ENCODE measurements at places on chromosomes 13 and 19.

- no peak for DNase-seq
These were observed 132.7 kb downstream of the ZDHHC20 start for GRCh38 chr13:21326155-21327031.

DNA sequence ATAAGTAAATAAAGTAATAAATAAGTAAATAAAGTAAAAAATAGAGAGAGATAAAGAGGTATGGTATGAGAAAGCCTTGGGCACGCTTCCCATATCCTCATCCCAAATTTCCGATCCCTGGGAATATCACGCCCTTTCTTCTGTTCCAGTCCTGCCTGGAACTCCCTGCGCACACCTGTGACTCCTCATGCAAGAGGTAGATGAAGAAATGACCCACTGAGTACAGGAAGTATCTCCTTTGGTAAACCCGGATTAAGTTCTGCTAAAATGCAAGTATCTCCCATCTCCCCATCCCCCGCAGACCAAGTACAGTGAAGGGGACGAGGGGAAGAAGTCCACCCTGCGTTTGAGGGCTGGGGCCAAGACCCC is 399 bp upstream of the ZNF136 start:
- DNase-seq: no peak

- DNase-seq: no peak
These were observed 385.8 kb downstream of the ZNF536 start for GRCh38 chr19:30757837-30758617.

DNA sequence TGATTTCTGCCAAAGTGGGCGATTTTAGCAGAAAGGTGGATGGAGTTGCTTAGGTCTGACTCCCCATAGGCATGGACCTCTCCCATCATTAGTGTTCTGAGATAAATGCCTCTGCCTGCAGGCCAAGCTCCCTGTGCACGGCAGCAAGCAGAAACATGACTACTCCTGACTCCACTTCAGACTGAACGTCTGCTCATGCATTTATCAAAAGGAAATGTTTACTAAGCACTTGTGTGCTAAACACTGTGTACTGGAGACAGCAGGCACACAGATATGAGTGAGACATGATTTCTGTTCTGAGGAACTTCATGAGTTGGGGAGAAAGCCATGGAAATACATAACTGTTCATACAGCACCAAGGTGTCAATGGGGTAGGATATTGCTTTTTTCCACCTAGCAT is 149.6 kb downstream of the MIPEP start:
- DNase-seq: no peak

DNA sequence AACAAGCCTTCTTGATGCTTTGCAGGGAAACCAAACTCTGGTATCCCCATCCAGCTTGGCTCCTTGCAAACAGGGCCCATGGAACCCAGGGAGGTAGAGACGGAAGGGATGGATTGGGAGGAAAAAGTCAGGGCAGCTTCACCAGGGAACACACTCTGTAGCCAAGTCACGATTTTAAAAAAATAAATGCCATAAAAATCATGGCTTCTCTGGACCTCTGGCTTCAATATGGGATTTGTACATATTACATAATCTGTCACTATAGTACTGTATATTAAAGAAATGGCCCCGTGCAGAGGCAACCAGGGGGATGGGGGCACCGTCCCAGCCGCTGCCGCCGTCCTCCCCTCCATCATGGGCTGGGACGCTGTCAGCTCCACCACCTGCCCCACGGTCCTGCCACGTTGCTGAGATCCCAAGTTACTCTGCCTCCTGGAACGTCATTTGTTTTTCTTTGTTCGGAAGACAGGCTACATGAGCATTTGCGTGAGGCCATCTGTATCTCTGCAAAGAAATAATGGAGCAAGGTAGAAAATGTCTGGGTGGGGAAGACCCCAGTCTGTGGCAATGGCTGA is 313.3 kb downstream of the ZNF536 start:
- no peak for DNase-seq

DNA sequence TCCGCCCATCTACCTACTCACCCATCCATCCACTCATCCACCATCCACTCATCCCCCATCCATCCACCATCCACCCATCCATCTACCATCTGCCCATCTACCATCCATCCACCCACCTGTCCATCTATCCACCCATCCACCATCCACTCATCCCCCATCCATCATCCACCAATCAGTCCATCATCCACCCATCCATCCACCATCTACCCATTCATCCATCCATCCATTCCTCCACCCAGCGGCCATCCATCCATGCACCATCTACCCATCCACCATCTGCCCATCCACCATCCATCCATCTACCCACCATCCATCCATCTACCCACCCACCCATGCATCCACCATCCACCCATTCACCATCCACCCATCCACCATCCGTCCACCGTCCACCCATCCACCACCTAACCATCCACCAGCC is 13.6 kb upstream of the JUND start:
- DNase-seq: no peak

GRCh38 chr13:26623125-26623524 is 65.6 kb downstream of the WASF3 start:
- DNase-seq: no peak

DNA sequence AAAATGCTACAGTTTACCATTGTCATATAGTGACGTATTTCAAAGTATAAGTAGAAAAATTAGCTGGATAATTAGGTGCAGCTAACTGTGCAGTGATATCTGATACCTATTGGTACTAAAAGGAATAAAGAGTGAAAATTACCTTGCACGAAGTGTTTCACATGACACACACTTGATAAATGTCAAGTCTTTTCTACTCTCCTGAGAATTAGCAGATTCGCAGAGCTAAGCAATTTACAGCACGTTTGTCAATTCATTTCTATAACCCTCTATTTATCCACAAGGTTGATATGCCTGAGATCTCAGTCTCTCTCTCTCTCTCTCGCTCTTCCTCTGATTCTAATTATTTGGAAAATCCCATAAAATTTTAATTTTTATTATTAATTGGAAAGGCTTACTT is 1109.0 kb downstream of the EFNB2 start:
- DNase-seq: no peak

GRCh38 chr13:36673838-36674326 is at the start of gene SERTM1:
Gene SERTM1 (plus strand): TSS chr13:36674020. CDS start chr13:36695079, 21,059 bp downstream.
- DNase-seq: no peak

DNA sequence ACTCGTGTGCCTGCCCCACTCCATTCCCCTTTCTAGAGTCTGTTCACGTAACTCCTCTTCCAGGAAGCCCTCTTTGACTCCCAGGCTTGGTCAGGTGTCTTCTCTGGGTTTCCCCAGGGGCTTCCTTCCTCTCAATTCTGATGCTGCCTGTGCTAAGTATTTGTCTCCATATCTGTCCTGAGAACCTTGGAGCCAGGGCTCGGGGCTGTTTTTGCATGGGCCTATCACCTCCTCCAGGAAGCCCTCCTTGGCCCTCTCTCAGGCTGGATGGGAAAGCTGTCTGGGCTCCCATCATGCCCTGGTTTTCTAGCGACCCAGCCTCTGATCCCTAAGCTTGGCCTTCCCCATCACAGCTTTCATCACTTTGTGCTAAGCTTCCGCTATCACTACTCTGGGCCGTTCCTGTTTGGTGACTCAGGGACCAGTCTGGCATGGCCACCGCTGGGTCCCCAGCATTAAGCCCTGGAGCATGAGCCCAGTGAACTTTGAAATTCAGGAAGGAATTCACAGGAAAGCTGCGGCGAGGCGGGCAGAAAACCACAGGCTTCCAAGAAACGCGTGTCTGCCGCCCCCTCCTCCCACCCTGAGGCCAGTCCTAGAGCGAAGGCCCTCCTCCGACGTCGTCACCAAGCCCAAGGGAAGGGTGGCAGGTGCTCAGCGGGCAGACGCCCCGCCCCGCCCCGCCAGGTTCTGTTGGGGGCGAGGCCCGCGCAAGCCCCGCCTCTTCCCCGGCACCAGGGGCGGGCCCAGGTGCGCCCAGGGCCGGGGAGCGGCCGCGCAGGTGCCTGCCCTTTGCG is 486 bp upstream of the SPINT2 start:
- DNase-seq: no peak

DNA sequence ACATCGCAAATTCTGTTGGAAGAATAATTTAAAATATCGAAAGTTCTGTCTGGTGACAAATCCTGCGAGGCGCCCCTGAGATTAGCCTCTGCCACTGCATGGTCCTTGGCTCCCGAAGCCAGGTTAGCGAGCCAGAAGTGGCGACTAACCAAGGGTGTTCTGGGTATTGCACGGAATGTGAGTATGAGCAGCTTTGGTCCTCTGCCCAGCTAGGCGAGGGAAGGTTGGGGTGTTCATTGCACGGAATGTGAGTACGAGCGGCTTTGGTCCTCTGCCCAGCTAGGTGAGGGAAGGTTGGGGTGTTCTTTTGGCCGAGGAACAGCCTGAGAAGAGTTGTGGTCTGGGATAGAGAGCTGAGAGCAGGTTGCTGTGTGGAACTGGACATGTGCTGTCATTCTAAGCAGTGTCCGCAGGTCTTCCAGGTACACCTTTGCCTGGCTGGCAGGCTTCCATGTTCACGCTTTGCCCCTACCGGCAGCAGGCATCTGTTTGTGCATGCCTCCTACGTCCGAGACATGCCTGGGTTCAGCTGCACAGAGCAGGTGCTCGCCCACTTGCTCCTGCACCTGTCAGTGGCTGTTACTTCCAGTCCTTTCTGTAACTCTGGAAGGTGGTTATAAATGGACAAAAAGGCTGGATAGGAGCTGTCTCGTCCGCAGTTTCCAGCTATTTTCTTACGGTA is 18.3 kb upstream of the TEX29 start:
- DNase-seq: no peak

GRCh38 chr19:28883241-28883693 is 329.7 kb downstream of the UQCRFS1 start:
- no peak for DNase-seq

DNA sequence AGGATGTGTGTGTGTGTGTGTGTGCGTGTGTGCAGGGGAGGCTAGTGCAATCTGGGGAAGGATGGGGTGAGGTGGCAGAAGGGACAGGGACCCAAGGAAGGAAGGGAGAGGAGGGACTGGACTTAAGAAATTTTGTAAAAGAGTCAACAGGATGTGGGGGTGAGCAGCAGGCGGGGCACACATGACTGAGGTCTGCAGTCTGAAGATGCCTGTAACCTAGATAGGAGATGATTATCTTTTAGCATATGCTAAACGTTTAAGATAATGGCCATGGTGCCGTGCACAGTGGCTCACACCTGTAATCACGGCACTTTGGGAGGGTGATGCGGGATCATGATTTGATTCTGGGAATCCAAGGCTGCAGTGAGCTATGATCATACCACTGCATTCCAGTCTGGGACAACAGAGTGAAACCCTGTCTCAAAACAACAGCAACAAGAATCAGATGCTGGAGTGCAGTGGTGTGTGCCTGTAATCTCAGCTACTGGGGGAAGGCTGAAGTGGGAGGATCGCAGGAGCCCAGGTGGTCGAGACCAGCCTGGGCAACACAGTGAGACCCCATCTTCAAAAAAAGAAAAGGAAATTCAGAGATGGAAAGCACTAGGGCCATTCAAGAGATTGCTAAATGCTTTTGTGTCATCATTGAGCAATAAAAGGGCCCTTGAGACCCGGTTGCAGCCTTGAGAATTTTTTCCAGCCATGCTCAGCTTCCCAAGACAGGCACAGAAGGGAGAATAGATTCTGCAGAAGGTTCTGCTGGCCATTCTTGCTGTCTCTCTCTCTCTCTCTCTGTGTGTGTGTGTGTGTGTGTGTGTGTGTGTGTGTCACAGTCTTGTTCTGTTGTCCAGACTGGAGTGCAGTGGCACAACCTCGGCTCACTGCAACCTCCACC is 3.8 kb upstream of the ZNF414 start:
- DNase-seq: no peak

DNA sequence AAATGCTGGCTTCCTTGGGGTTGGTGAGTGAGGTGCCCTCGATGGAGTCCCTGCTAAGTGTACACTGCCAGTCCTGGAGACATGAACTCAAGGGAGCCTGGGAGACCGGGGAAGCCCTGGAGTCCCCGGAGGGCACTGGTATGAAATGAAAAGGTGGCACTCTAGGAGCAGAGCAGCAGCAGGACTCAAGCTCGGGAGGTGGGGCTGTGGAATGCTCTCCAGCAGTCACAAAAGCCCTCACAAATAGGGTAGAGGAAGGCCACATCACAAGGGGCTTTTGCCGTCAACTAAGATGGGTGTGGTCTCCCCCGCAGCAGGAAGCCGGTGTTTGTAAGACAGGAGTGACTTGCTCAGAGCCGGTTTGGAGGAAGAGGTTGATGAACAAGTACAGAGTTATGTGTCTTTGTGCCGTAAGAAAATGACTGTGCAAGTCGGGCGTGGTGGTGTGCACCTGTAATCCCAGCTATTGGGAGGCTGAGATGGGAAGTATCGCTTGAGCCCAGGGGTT is 19.3 kb downstream of the CCNE1 start:
- DNase-seq: no peak

DNA sequence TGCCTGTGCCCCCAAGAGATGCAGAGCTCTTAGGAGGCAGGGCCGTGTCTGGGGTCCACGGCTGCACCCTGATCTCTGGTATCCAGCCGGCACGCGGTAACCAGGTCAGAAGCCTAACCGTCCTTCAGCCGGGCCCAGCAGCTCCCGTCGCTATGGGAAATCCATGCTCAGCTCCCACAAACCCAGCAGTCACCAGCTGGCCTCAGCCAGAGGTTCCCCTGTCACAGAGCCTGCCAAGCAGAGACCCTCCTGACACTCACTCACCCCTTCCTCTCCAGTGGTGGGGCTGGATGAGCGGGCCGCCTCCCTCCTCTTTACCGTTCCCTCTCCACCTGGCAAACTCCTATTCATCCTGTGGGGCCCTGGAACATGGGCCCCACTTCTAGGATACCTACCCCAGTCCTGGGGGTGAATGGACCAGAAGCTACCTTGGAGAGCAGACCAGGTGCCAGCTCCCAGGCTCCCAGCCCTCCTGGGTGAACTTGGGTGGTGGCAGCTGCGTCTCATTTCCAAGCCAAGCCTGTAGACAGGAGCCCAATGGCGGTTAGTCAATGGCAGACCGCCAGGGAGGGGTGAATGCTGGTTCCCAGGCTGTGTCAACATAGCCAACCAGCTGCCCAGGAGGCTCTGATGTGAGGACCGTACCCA is 21.4 kb upstream of the TCF3 start:
- DNase-seq: no peak

GRCh38 chr13:79432992-79433391 is 26.9 kb upstream of the RBM26 start:
- no peak for DNase-seq

DNA sequence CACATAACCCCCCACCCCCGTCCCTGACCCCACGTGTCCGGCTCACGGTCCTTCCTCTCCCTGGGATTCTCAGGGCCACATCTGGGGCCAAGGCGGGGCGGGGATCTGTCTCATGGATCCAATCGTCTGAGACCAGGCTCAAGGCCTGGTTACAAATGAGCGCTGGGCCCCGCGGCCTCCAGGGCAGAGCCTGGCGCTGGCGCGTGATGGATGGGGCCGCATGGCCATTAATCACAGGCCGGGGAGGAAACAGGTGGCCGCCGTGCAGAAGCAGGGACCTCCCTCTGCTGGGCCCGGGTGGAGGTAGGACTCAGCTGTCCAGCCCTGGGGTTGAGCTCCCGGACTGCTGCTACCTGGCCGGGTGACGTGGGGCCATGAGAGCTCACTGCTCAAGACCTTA is 5.8 kb upstream of the TLE5 start:
- DNase-seq: no peak

- no peak for DNase-seq
These were observed 3.5 kb upstream of the SBNO2 start for GRCh38 chr19:1177322-1178114.

DNA sequence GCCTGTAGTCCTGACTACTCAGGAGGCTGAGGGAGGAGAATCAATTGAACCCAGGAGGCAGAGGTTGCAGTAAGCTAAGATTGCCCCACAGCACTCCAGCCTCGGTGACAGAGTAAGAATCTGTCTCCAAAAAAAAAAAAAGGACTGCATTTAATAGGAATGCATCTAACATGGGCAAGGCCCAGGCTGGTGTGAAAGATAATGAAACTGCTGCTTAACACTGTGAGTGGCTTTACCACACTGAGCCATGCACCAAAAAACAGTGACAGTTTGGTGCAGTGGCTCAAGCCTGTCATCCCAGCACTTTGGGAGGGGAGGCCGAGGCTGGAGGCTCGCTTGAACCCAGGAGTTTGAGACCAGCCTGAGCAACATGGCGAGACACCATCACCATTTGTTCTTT is 8.6 kb downstream of the GTF2F1 start:
- no peak for DNase-seq
